ACHN (cell line): ENCODE measurements at places on chromosomes 3 and 15.

DNA sequence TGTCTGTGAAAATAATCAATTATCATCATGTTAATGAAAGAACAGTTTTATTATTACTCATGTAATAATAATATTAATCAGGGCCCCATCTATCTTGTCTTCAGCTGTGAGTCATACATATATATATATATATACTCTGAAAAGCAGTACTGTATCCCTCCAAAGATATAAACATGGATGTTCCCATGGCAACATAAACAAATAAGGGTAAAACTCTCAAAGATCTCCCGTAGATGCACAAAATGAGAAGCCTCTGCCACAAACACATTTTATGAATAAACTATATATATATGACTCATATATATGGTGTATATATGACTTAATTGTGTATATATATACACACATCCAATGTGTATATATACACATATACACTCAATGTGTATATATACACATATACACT, 163.8 kb upstream of the ARHGEF26 start:
- DNase-seq = no peak

DNA sequence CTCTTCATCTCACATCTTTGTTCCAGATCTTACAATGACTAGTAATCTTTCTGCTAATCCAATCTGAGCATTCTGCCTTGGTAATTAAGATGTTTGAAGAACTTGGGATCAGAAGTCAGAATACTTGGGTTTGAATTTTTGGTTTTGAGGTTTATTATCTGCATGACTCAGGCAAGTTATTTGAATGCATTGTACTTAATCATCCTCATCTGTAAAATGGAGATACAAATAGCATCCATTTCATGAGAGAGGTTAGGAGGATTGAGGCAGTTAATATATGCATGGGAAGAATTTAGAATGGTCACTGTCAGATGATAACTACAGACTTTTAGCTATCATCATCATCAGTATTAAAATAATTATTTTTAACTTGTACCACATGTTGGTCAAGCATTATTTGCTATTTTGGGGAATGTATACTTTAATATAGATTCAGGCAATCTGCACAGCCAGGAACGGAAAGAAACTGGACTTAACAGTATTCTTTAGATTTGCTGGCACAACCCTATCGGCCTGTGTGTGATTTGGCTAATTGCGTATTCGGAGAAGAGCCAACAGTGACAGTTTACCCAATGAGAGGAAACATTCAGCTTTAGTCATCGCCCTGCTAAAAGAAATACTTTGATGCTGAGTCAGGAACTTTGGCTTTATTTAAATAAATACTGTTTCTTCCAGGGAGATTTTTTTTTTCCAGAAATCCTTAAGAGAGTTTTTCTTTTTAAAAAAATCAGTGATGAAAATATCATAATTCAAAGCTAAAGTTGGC, 600.0 kb downstream of the ROBO1 start:
- DNase-seq = peak; percentile 50

GRCh38 chr3:16993227-16993626, 108.5 kb downstream of the PLCL2 start:
- no peak for DNase-seq

GRCh38 chr15:57306944-57307411, 69.3 kb upstream of the CGNL1 start:
- no peak for DNase-seq

GRCh38 chr3:11480663-11481298, 162.9 kb downstream of the VGLL4 start:
- DNase-seq = no peak

DNA sequence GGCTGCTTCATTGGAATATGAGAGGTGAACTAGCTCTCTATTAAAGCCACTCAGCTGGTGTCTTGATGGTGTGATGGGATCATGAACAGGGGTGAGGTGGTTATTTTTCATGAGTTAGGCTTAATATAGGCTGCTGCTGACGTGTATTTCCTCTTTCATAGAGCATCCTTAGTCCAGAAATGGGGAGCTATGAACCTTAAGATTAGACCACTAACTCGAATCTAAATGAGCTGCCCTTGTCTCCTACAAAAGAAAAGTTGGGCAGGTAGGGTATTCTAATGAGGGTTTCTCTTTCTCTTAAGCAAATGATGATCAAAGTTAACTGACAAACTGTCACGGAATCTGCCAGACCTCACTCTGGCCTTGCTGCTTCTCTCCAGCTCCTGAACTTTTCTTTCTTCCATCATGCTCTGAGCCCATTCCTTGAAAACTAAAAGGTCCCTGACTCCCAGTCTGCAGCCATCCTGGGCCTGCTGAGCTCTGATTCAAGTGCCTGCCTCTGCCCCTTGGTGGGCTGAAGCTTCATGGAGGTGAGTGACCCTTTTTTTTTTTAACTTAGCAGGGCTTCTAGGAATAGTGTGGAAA, at the start of gene TRIM69:
Gene TRIM69, plus strand, starts transcription at position 348 of the 585 bp plus-strand sequence. Its CDS starts 177 bp downstream, at position 525.
- DNase-seq = no peak

DNA sequence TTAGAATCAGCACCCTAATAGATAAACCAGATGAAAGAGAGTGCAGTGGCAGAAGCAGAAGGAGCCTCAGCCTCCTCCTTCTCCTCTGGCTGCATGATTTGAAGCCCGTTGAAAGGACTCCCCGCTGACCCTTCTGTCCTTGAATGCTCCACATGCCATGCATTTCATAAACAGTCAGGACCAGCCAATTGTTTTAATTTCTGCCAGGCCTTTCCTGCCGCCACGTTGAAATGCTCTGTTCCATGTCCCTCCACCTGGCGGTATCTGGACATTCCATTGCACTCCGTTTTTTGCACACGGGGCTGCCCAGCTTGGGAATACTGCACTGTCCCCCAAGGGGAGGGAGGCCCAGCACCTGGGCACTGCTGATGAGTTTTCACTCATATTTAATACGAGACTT, 35.2 kb upstream of the GLCE start:
- no peak for DNase-seq

DNA sequence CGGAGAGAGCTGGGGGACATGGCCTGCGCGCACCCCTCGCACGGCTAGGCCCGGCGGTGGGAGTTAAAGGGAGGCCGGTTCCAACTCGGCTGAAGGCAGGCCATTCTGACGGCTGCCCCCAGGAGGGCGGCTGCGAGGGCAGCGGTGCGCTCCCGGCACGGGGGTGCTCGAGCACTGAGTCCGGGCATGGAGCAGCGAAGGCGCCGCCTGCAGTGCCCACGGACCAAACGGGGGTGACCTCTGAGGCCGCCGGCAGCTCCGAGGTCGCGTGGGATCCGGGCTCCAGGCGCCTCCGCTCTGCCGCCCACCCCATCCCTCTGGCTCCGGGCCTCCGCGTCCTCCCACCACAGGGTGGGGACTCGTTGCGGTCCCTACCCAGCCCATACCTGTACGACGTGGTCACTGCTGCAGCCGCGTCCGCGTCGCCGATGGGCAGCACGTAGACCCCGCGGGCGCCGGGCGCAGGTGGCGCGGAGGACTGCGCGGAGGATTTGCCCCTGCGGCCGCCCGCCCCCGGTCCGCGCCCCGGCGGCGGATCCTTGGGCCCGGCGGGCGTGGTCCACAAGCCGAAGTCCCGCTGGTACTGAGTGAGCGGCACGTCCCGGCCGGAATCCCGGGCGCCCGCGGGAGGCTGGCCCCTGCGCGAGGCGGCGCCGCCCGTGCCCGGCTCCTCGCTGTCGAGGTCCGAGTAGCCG, 469 bp downstream of the MAP6D1 start:
- DNase-seq = peak; percentile 7

DNA sequence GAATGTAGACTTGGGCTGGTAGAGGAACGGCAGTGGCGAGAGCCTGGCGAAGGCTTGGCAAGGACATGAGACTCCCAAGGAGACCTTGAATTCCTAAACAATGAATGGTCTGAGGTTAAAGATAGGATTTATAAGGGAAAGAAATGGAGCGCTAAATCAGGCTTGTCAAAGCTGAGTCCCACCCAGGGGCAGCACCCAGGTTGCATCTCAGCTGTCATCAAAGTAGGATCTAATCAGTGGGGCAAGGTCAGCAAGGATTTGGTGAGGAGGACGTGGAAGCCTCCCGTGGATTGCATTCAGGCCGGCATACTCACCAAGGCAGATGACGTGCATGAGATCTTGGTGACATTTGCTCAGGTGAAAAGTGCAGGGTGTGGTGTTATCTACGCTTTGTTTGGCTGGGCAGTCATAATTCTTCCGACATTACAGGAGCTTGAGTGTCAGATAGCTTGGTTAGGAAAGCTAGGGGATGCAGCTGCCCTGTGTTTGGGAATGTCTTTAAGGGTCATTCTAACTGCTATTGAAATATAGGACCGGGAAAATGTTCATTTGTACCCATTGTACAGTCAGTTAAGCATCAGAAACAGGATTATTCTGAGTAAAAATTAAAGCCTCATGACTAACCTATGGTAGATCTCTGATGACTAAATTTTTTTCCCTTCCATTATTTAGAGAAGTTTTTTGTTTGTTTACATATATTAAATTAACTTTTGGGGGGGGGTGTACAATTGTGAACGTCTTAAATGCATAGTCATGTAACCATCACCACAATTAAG, 99.4 kb upstream of the TSC22D2 start:
- no peak for DNase-seq

DNA sequence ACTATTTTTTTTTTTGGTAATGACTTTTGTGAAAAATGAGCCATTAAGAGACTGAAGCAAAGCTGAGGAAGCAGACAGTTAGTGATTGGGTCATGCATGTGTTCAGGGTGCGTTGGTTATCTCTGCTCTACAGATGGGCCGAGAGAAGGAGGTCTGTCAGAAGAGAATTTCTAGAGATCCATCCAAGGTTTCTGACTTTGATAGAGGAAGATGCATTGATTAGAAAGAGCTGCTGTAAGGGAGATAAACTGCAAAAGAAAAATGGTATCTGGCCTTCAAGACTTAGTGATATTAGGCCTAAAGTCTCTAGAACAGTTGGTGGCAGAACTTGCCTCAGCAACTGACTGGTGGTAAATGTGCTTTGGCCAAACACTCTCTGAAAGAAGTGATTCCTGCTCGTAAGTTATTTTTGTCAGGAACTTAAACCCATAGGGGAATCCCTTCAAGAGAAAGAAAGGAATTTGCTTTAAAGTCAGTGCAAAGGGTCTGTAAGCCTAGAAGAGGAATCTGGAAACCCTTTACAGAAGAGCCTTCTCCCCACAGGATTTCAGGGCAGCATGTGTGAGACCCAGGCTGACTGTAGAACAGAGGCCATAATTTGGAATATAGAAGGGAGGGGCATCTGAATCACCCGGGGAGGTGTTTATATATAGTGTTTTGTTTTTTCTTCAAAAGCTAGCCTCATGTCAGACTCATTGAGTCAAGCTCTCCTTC, 67.8 kb downstream of the OPA1 start:
- DNase-seq = no peak

GRCh38 chr3:88896026-88896425, 211.4 kb upstream of the EPHA3 start:
- no peak for DNase-seq
